Left ventricle myocardium inferior (tissue), 1 donor: ENCODE measurements at places on chromosomes 5 and 9.

- no peak for DNase-seq
Observed at GRCh38 chr5:60843936-60844905, at the start of gene ELOVL7. ELOVL7 (minus strand) TSS chr5:60844269; CDS start chr5:60787397, 56,872 bp downstream.

GRCh38 chr9:128595471-128595870 is 43.1 kb downstream of the SPTAN1 start:
- no peak for DNase-seq

GRCh38 chr9:133994353-133995011 is 2.4 kb upstream of the VAV2 start:
- DNase-seq = peak; percentile 78

DNA sequence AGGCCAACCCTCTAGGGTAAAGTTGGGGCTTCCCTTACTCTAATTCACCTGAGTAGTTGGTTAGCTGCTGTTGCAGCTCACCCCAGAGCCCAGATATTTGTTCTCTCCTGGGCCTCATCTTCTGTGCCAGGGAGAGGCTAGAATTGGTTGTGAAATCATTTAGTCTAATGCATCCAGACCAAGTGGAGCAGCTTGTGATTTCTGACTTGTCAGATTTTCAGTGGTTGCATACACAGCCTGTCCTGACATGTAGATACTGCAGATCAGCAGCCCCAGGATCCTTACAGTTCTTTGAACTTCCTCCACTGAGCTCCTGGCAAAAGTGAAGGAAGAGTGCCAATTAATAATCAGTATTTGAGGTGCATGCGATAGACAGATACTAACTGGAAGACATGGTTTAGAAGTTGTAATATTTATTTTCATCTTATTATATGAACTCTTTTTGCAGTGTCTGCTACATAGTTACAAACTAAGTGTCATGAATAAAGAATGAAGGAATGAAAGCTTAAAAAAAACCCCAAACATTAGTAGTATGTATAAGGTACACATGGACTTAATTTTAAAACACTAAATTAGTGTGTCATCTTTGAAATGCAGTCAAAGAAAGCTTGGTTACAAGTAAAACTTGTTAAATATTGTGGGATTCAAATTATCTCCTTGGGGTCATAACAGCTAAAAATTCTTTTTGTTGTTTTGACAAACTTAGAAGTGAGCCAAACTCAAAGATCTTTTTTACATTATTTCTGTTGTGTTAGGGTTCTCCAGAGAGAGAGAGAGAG is 128.5 kb downstream of the VPS13A start:
- no peak for DNase-seq

- DNase-seq = no peak
Observed at GRCh38 chr5:142902186-142902965, 132.2 kb downstream of the ARHGAP26 start.

DNA sequence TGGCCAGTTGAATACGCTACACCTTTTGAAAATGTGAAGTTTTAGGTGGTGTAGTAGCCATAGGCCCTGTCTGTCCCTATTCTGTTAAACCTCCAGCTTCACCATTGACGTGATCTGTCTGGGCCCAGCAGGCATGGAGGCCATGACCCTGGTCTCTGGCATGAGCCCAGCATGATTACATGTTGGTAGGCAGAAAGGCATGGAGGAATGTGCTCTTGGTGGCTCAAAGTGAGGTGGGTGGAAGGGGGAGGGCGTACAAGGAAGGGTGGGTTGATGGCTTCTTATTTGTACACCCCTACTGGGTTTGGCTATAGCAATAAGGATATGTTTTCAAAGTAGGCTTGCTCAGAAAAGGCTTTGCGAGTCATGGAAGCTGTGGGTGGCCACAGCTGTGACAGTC is 23.7 kb downstream of the RALGPS1 start:
- no peak for DNase-seq

DNA sequence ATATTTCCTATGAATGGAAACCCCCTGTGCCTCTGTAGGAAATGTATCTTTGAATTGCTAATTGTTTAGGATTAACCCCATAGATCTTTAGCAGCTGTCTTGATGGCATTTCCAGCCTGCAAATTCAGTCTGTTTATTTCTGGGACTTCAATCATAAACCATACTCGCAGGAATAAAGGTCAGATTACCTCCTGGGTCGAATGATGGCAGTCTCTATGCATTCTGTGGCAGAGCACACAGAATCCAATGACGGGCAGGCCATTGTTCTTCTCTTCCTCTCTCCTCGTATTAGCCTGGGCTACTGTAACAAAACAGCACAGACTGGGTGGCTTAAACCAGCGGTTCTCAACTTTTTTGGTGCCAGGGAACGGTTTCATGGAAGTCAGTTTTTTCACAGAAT is 199.9 kb downstream of the PCSK5 start:
- DNase-seq = no peak

- no peak for DNase-seq
Observed at GRCh38 chr5:59832577-59833301, 60.8 kb downstream of the PDE4D start.

- peak; percentile 25 for DNase-seq
Observed at GRCh38 chr9:111149018-111149759, 110.9 kb upstream of the LPAR1 start.

- no peak for DNase-seq
Observed at GRCh38 chr9:136650648-136651047, 12.1 kb upstream of the EGFL7 start.

- no peak for DNase-seq
Observed at GRCh38 chr9:19533373-19533772, 124.6 kb downstream of the ACER2 start.

GRCh38 chr5:12861886-12862654 is 957.8 kb upstream of the CTNND2 start:
- DNase-seq = no peak

DNA sequence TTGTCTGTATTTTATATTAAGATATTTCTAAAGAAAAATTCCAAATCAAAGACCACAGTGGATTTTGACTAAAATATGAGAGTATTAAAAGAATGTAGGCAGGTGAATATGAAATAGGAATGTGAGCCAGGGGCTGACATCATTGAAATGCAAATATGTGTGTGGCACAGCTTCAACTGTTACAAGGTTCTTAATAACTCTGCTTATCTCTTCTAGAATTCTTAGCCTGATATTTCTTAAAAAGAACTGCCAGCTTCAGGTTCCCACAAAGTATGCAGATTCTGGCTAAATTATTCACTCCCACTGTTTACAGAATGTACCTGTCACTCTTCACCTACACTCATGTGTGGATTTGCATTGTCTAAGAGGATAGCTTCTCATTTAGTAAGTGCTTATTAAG is 274.4 kb downstream of the DIRAS2 start:
- no peak for DNase-seq

GRCh38 chr5:169002953-169003555 is 297.9 kb downstream of the SLIT3 start:
- no peak for DNase-seq

DNA sequence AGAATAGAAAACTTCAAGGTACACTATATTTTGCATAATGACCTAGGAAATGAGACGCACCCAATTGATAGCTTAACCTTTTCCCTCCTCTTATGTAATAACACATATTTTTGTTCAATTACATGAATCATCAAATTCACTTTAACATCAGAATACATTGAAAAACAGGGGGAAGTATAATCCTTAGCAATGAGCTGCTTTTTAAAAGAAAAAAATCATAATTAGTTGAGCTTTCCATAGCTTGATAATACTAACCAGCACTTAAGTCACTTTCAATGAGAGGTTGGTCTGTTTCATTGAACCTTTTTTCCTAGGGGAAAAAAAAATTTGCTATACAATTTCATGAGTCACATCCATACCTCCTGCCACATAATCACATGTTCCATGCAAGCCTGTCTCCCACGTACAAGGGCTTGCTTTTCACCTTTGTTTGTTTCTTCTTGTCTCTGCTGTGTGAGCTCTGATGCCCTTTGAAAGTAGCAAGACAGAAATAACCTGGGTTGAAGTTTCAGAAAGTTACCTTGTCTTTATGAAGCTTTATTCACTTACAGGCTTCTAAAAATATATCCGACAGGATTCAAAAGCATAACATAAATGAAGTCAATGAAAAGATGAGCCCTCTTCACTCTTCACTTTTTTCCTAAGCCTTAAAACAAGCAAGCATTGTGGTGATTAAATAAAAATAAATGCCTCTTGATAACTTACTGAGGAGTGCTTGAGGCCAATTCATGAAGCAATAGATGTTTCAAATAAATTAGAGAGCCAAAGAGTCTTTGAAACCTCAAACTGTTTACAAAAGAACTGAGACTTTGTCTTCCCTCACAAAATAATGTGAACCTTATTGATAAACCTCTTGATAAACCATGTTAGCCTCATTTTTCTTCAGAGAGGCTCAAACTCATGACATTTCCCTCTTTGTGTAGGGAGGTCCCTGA is 108.5 kb downstream of the FEM1C start:
- DNase-seq = no peak

DNA sequence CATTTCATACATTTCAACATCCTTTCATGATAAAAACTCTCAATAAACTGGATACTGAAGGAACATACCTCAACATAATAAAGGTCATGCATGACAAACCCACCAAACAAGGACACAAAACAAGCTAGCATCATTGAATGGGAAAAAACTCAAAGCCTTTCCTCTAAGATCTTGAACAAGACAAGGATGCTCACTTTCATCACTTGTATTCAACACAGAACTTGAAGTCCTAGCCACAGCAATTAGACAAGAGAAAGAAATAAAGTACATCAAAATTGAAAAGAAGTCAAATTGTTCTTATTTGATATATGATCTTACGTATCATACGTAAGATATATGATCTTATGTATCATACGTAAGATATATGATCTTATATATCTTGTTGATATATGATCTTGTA is 5.3 kb downstream of the MRPL50 start:
- DNase-seq = no peak

DNA sequence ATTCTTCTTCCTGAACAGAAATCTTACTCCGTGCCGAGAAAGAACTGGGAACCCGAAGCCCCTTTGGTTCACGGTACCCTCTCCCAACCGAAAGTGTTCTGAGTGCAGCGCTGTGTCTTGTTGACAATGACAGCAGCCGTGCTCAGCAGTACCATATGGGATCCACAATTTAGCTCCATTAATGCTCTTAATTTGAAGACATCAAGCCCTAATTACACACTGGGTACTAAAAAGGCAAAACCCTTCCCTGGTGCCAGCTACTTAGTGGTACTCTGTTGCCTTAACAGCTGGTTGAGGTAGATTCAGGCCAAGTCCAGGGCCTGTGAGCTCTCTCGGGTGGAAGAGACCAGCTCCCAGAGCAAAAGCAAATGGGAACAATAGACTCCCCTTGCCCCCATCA is 24.5 kb downstream of the DDX31 start:
- no peak for DNase-seq

DNA sequence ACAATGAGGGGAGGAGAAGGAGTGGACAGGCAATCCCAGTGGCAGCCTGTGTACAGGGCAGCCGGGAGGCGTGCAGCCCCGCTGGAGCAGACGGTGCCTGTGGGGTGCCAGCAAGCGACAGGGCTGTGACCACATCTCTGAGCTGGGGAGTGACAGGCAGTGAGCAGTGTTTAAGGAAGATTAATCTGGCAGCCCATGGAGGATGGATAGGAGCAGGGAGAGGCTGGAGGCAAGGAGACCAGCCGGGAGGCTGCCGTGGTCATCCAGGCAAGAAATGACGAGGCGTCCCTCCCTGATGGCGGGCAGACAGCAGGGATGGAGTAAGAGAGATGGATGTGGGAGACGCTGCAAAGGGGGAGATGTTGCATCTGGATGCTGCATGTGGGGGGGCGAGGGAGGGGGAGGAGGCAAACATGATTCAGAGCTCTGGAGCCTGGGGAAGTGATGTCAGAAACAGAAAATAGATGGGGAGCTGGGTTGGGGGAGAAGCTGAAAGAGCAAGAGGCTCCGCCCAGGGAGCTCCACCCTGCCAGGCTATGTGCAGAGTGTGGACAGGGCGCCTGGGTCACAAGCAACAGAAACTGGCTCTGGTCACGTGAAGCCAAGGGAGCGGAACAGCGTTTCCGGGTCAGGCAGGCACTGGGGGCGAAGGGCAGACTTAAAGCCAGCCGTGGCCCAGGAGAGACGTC is 12.6 kb downstream of the UNC5A start:
- DNase-seq = no peak

DNA sequence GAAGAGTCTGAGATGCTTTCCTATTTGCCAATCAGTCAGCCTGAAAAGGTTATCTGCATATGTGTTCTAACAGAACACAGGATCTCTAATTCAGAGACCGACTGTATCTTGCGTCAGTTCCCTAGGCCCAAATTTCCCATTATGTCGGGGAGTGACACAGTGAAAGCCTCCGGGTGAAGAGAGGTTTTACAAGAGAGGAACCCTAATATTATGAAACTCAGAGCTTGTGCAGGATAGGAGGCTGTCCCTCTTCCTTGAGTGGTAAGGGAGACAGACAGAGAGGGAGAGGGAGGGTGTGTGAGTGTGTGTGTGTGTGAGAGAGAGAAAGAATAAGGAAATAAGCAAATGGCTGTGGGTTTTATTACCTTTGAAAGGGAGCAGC is 1.9 kb downstream of the CD14 start:
- no peak for DNase-seq

DNA sequence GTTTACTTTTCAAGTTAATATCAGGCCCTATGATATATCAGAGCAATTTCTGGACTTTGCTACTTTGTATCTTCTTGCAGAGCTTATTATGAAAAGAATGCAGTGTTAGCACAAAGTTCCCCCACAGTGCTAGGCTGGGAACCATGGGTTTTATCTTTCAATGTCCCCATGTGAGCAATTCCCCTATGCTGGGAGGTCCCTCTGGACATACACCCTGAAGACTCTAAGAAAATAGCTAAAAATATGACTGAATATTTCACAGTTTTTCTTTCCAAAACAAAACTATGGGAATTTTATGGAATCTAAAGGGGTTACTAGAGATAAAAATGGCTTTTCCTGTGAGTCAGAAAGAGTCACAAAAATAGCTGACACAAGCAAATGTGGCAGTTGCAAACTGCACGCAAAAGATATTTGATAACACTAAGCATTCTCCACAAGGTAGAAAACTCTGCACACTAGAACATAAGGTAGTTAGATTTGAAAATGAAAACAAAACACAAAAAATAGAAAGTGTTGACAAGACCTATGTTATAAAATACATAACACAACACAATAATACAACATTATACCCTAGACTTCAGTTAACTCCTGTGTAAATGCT is 487.5 kb upstream of the GRIN3A start:
- DNase-seq = no peak

- no peak for DNase-seq
Observed at GRCh38 chr5:97534166-97534565, 351.1 kb upstream of the RIOK2 start.

GRCh38 chr9:21252721-21253547 is 13.1 kb upstream of the IFNA14 start:
- peak; percentile 24 for DNase-seq

- DNase-seq = no peak
Observed at GRCh38 chr9:128913995-128914772, 6.6 kb upstream of the PHYHD1 start.

DNA sequence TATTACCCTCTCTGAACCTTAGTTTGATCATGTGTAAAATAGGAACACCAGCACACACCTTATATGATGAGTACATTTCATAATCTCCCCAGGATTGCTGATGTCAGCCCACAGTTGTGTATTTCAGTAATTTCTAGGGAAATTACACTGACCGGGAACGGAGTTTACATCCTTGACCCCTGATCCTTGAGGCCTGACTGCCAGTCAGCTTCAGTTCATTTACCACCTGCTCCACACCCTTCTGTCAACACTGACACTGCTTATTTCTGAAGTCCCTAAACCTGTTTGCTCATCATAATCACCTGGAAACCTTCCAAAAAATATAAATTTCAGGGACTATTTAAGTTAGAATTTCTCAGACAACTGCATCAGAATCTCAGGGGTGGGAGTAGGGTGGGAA is 55.3 kb downstream of the ZNF622 start:
- DNase-seq = no peak
